Activated CD4-positive, CD25-positive, alpha-beta regulatory T cell treated with anti-CD3 and anti-CD28 coated beads, Interleukin-2, amount 50 U/mL, for 16 hours (primary cell): ENCODE measurements at places on chromosomes 3 and 15.
A peak's percentile ranks its signal among the peaks of the same experiment; 100 is the strongest.

DNA sequence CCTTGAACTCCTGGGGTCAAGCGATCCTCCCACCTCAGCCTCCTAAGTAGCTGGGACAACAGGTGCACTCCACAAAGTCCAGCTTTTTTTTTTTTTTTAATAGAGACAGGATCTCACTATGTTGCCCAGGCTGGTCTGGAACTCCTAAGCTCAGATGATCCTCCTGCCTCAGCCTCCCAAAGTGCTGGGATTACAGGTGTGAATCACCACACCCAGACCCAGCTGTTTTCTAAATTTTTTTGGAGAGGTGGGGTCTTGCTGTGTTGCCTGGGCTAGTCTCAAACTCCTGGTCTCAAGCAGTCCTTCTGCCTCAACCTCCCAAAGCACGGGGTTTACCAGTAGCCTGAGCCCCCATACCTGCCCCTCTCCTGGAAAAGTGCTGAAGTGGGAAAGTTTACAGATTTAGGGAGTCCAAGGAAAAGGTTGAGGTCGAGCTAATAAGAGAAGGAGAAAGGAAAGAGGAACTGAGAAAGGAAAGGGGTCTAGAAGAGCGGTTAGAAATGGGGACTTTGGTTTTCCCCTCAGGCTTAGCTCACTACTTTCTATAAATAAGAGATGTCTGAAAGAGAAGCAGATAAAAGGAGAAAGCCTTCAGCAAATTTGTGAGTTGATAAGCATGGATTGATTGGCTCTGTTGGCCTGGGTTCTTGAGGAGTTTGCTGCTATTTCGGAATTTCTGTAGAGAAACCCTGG, 23.6 kb downstream of the UBE2E1 start:
- no peak for DNase-seq

DNA sequence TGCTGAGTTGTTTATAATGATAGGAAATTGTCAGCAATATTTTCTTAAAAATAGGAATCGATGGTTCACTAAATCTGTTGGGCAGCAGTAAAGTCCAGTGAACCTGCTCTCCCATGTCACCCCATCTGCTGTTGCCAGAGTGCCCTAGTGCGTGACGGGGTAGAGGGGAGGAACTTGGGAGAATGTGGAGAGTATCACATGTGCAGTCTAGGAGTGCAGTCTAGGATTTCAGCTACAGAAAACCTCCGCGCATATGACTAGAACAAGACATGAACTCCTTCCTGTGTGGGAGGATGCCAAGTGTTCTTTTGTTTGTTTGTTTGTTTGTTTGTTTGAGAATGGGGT, 74.6 kb upstream of the ACAD9 start:
- no peak for DNase-seq

GRCh38 chr3:20935791-20936190, 749.8 kb upstream of the SGO1 start:
- no peak for DNase-seq

DNA sequence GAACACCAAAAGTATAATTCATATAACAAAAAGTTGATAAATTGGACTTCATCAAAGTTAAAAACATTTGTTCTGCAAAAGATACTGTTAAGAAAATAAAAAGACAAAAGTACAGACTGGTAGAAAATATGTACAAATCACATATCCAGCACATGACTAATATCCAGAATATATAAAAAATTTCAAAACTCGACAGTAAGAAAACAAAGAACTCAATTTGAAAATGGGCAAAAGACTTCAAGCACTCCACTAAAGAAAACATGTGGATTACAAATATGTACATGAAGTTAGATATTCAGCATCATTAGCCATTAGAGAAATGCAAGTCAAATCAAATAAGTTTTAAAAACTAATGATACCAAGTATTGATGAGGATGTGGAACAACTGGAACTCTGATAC, 6.7 kb downstream of the GK5 start:
- no peak for DNase-seq

DNA sequence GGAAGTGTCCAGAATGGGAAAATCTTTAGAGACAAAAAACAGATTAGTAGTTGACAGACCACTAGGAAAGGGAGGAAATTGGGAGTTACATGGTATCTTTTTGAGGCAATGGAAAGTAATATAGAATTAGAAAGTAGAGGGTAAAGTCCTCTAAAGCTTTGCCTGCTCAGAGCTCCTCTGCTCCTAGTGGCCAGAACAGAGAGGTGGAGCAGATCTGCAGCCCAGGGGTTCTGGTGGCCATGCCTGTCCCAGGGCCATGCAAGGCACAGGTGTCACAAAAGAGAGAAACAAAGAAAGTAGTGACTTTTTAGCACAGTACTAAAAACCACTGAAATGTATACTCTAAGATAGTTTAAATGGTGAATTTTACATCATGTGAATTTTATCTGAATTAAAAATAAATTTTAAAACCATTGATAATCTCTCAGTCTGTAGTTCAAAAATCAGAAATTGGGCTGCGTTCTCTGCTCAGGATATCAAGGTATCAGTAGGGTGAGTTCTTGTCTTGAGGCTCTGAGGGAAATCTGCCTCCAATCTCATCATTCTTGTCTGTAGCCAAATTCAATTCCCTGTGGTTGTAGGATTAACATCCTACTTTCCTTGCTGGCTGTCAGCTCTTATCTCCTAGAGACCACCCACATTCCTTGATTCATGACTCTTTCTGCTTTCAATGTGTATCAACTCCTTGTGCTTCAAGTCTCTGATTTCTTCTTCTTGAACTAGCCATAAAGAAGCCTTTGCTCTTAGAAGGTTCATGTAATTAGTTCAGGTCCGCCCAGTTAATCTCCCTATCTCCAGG, 23.6 kb downstream of the PYGO1 start:
- DNase-seq, result no peak

DNA sequence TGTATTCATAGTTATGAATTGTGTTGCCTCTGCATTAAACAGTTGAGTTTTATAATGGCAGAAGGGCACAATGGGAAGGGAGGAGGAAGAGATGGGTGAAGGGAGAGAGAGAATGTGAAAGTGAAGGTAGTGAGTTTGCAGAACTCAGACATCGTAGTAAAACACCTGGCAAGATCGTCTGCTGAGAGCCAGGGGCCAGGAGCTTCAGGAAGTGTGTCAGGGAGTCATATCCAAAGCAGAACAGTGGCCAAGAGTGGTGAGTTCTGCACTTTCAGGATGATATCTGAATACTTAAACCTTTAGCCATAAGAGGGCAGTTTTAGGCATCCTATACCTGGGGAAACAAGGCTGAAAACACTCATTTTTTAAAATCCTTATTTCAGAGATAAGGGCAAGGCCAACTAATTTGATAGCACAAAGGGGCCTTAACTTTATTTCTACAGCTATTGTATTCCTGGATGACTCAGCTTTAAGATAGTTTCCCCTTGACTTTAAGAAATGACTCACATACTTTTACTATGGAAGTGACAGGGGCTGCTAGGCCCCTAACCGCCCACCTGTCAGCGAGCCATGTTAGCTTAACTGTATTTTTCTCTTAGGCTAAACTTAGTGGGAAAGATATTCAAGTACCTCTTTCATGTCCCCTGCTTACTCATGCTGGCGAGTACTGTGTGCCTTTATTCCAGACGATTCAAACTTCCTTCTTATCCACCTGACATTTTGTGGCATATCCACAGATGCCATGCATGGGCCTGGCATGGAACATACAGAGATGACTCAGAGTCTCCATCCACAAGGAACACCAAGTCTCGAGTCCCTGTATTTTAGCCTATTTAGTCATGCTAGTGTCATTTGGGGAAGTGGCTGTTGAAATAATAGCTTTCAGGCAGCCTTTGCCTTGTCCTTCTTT, 53.9 kb downstream of the RLBP1 start:
- DNase-seq, result peak; percentile 16

- DNase-seq, result no peak
These were observed 7.2 kb downstream of the PLD1 start for GRCh38 chr3:171803044-171803443.

DNA sequence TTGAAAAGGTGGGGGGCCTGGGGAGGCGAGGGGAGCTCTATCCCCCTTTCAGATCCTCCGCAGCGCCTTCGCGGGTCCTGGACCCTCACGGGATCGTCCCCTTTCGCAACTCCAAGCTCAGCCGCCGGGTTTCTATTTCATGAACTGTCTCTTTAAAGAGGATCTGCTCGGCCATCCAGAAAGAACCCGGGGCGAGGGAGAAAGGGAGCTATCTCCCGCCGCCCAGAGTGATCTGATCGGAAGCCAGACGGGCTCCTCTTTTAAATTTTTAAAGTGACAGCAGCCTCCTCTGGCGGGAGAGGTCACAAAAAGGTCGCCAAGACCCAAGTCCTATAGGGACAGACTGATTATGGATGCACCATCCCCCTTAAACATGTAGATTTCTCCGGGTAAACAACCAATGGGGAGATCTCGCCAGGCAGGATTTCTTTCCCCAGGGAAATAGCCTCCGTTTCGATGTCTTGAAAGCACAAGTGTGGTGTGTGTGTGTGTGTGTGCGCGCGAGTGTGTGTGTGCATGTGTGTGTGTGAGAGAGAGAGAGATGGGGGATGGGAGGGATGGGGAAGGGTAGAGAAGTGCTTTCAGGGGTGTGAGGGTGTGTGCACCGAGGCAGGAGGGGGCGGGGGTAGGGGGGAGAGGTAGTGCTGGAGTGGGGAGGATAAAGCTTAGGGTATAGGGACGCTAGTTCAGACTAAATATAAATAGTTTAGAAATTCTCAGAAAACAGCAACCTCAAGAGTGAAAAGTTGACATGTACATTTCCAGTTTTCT, 516.1 kb downstream of the MECOM start:
- no peak for DNase-seq

DNA sequence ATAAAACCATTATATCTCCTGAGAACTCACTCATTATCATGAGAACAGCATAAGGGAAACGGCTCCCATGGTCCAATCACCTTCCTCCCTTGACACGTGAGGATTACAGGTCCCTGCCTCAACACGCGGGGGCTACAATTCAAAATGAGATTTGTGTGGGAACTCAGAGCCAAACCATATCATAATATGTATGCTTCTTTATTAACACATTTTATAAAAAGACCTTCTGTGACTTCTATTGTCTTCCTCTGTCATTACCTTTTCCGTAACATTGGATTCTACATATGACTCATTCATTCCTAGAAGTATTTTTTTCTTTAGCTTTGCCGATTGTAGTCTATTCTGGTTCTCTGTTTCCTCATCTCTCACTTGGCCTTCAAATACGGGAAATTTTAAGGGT, 267.2 kb upstream of the ROBO1 start:
- DNase-seq, result no peak

- DNase-seq, result no peak
These were observed 48.1 kb downstream of the PHLDB2 start for GRCh38 chr3:111907151-111907550.

GRCh38 chr3:98869391-98869790, 32.1 kb downstream of the DCBLD2 start:
- DNase-seq, result no peak

DNA sequence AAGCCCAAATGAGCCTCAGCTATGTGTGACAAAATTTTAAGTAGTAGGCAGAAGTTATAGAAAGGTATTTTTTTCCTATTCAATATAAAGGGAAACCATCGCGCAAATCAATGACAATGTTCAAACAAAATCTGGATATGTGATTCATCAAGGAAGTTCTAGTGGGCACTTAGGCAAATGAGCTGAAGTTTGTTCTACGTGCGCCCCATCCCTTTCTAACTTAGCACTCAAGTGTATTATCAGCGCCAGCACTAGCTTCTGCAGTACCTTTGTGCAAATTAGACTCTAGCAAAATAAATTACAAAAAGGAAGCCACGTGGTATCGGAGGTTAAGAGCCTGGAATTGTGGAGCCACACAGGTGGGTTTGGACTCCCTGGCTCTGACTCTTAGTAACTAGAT, 91.1 kb downstream of the TBL1XR1 start:
- DNase-seq, result no peak

DNA sequence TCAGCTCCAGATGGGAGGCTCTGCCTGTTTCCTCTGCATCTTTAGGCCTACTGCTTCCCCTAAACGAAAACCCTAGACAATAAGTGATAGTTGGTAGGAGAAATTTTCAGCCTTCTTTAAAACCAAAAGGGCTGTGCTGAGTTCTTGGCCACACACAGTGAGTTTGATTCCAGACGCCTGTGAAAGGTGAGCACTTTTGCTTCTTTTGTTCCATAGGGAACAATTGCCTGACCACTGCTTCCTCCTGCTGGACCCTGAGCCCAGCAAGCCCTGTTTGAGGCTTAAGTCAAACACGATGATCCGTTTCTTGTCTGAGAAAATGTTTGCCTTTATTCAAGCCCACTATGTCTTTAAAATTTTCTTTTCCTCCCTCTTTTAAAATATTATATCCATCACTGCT, 493.9 kb downstream of the ZIC1 start:
- DNase-seq, result no peak

DNA sequence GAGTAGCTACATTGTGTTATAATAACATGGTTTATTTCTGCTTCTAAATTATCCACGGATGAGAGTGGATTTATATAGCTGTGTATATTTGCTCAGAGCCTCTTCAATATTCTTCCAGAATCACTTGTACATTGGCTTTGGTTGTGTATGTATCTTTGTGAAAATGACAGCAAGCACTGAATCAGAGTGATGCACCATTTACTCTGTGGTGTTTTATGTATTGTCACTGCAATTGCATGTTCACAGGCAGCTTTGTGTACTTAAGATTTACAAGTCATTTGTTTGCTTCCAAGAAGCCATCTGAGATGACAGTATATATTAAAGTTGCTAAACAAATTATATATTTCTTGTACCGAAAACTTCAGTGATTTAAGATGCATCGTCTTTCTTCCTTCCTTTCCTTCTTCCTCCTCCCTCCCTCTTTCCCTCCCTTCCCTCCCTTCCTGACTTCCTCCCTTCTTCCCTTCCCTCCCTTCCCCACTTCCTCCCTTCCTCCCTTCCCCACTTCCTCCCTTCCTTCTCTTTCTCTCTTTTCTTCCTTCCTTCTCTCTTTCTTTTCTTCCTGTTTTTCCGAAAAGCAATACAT, 362.3 kb upstream of the GOLIM4 start:
- DNase-seq, result no peak
